ENCODE measurements at places on chromosomes 7 and 10. TPM values are rescaled to one million over a fixed set of nuclear protein-coding genes. Genes with fewer than 3 reads are reported as not detected.

The SLC16A9 gene
- 1.5 TPM for total RNA-seq

The PAX4 gene
- total RNA-seq: not detected

The HTR7 gene
- 0.07 TPM for total RNA-seq

The SPDYE11 gene
- total RNA-seq: not detected

The LEP gene
- total RNA-seq: not detected

The PRRT4 gene
- not detected for total RNA-seq

The TSC22D4 gene
- 54.2 TPM for total RNA-seq

The CNPY1 gene
- not detected for total RNA-seq

The EFCAB10 gene
- not detected for total RNA-seq

The CFAP70 gene
- 0.40 TPM for total RNA-seq

The OR2A5 gene
- not detected for total RNA-seq

The HABP2 gene
- not detected for total RNA-seq

The PDGFA gene
- 55.4 TPM for total RNA-seq

The UBTD1 gene
- total RNA-seq: 38.1 TPM

The AKR1E2 gene
- total RNA-seq: 2.0 TPM

The MYPN gene
- total RNA-seq: under 0.01 TPM

The CALN1 gene
- total RNA-seq: not detected

The RHOBTB1 gene
- total RNA-seq: 30.3 TPM

The CCDC7 gene
- 19.6 TPM for total RNA-seq

The MSS51 gene
- 2.0 TPM for total RNA-seq

The PTN gene
- 0.27 TPM for total RNA-seq

Data from thoracic aorta endothelial cell (primary cell).